ENCODE measurements at places on chromosomes 11 and 22.

GRCh38 chr11:21785351-21785750, 407.5 kb upstream of the ANO5 start:
- no peak overlapping the region for H3K27ac ChIP-seq
- no peak for DNase-seq
- no peaks in the 10 kb centered on the region for H3K36me3 ChIP-seq
- H3K4me1 ChIP-seq, result no peaks in the 10 kb centered on the region
- H3K27me3 ChIP-seq, result no peaks in the 10 kb centered on the region
- H3K4me3 ChIP-seq, result no peak overlapping the region

- no peak for DNase-seq
- no peak overlapping the region for H3K4me3 ChIP-seq
- H3K27me3 ChIP-seq, result no peaks in the 10 kb centered on the region
- H3K36me3 ChIP-seq, result no peaks in the 10 kb centered on the region
- H3K4me1 ChIP-seq, result no peaks in the 10 kb centered on the region
These were observed 8.4 kb upstream of the PNPLA5 start for GRCh38 chr22:43900206-43900605.

DNA sequence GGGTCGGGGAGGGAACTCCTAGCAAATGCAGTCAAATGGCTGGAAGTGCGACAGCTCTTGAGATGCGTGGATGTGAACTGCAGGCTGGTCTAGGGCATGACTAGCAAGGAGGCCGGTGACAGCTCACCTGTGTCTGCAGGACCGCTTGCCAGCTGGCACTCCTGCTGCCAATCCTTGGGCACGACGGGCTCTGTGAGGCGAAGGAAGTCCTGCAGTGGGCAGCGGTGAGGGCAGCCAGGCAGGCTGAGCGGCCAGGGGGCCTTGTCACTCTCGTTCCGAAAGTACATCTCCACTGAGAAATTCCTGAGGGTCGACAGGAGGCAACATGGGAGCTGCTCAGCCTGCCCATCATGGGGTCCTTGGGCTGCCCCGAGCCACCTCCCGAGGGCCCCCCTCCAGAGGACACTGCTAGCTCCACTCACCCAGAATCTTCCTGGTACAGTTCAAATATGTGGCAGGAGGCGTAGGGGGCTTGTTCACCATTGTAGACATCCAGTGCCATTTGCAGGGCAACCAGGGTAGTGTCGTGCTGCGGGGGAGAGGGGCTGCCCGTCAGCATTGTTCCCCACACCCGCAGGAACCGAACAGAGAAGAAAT, 5.9 kb downstream of the ACP2 start:
- no peaks in the 10 kb centered on the region for H3K36me3 ChIP-seq
- peaks cover 26% of the 10 kb centered on the region for H3K4me1 ChIP-seq
- DNase-seq, result no peak
- H3K4me3 ChIP-seq, result no peak overlapping the region

DNA sequence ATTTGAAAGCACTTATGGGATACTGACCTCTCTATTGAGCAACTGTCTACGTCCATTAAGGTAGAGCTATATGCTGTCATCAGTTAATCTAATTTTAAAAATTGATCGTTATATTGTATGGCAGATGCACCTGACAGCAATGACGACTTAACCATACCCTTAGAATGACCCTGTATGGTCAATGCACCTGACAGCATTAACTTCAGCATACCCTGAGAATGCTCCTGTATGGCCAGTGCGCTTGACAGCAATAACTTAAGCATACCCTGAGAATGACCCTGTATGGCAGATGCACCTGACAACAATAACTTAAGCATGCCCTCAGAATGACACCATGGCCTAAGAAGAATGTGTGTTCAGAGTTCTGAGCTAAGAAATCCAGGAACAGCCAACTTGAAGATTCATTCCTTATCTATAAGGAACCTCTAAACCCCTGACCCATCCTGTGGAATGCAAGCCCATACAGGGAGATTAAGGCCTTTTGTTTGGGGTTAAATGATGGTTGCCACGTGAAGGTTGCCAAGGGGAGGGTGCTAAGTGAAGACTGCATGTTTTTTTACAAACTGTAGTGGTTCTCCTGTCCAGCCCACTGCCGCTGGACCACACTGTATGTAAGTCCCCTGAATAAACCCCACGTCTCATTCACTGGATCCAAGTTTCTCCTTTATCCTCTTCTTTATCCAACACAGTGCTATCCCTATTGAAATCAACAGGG, 138.3 kb downstream of the GUCY1A2 start:
- H3K36me3 ChIP-seq, result no peaks in the 10 kb centered on the region
- no peaks in the 10 kb centered on the region for H3K27me3 ChIP-seq
- no peak for DNase-seq
- no peaks in the 10 kb centered on the region for H3K4me1 ChIP-seq
- no peak overlapping the region for H3K27ac ChIP-seq
